Stimulated activated CD8-positive, alpha-beta memory T cell treated with anti-CD3 and anti-CD28 coated beads, Interleukin-15, amount 100 ng/mL, for 1 hour (primary cell): ENCODE measurements at places on chromosomes 16 and 17.
A peak's percentile ranks its signal among the peaks of the same experiment; 100 is the strongest.

GRCh38 chr16:56121156-56121500, 70.2 kb upstream of the GNAO1 start:
- no peak for DNase-seq

DNA sequence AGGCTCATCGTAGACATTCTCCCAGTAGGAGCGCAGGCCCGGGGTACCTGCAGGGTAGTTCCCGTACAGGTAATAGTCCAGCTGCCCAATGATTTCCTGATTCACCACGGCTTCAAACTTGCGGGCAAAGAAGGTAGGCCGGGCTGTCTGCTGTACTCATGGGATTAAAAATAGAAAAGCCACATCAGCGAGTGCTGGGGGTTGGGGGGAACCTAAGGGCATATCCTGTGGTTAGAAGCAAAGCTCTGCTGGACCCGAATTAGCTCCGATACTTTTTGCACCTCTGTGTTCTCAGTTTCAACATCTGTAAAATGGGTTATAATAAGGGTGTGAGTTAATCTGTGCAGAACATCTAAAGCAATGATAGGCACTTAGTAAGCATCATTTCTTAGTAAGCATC, 336.2 kb downstream of the XYLT1 start:
- DNase-seq, result no peak

- no peak for DNase-seq
Observed at GRCh38 chr16:600781-601180, 10.9 kb downstream of the RAB40C start.

DNA sequence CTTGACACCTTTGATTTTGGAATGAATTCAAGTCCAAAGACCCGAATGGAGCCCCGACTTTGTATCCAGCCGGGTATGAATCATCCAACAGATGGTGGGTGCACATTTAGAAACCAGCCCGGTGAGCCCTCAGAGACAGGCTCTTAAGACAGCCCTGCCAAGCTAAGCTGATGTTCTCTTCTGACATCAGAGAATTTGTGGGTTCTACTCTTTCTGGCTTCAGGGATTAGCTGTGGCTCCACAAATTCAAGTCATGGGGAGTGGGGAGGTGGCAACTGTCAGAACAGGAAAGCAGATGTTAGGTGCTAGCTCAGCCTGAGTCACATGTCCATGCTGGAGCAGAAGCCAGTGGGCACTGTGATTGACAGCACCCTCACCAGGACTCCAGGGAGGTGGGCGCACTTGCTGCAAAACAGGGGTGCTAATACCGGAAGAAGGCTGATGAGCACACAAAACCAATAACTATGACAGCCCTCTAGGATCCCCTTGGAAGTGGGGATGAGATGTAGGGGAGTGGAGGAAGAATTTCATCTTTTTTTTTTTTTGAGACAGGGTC, 31.4 kb upstream of the XYLT2 start:
- no peak for DNase-seq

- no peak for DNase-seq
Observed at GRCh38 chr17:48470388-48471034, 40.5 kb upstream of the SKAP1 start.

DNA sequence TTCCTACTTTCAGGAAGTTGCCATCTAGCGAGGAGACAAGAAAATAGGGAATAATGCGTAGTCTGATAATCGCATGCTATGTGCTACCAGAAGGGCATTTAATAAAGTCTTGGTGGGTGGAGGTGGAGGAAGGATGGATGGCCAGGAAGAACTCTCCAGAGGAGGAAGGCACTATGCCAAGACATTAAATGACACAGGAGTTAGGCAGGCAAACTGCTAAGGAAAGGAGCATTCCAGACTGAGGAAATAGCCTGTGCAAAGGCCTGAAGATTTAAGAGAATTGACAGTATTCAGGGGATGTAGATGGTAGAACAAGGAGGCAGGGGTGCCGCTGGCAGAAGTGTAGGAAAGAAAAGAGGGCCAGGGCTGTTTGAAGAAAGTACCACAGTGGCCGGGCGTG, 19.3 kb upstream of the ARHGAP44 start:
- no peak for DNase-seq

DNA sequence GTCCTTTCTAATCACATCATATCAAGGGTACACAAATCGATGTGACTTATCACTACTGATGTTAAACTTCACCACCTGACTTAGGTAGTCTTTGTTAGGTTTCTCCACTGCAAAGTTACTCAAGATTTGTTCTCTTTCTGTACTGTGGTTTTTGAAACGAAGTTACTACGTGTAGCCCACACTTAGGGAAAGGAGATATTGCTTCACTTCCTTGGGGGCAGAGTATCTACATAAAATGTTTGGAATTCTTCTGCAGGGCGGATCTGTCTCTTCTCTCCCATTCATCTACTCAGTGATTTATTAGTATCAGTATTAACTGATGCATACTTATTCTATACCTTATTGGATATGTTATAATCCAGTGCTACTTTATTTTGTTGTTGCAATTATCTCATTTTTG, 403.6 kb upstream of the MON1B start:
- DNase-seq, result no peak

GRCh38 chr16:49183911-49184310, 97.7 kb downstream of the CBLN1 start:
- no peak for DNase-seq

- DNase-seq, result no peak
Observed at GRCh38 chr16:59385491-59385890, 651.4 kb upstream of the GOT2 start.

GRCh38 chr16:10480151-10480550, 94.3 kb downstream of the ATF7IP2 start:
- DNase-seq, result no peak

DNA sequence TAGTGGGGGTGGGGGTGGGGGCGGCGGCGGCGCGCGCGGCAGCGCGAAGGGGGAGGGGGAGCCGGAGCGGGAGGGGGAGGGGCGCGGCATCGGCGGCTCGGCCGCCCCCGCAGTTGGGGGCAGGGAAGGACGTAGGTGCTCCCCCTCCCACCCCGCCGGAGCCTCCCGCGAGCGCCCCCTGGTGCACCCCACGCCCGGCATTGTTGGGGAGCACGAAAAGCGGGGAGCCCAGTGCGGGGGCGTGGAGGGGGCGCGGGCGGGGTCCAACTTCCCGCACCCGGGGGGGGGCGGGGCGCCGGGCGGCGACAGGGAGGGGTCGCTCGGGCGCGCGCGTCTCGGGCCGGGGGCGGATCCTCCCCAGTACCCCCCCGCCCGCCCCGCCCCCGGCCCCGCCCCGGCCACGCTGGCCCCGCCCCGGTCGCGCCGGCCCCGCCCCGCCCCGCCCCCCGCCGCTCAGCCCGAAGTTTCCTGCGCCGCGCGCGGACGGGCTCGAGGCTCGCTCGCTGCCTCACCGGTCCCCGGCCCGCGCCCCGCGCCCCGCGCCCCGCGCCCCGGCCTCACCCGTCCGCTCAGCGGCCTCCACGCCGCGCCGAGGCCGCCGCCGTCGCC, at the start of gene CACNA1H:
Gene CACNA1H (plus strand): TSS at position 456 of the 609 bp plus-strand sequence. CDS start 632 bp downstream, outside the sequence.
- DNase-seq, result peak; percentile 19

DNA sequence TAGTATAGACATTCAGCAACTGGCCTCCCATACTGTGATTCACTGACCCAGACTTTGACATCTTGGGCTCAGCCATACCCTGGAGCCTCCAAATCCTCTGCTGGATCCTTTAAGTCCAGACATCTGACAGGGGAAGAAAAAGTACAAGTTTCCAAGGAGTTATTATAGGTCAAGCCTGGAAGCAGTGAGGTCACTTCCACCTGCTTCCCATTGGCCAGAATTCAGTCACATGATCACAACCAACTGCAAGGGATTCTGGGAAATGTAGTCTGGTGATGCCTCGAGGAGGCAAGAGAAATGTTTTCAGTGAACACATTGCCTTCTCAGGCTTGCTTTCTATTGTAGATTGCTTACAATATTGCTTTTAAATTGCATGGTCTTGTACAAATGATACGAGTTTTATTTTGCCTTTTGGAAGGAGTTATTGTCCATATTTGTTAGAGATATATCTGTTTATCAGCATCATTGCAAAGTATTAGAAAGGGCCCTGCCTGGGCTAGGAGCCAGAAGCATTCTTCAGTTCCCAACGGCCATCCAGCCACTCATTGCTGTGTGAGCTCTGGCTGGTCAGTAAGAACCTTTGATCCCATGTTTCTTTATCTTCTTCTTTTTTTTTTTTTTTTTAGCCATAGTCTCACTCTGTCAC, 696.9 kb downstream of the WWOX start:
- DNase-seq, result no peak

DNA sequence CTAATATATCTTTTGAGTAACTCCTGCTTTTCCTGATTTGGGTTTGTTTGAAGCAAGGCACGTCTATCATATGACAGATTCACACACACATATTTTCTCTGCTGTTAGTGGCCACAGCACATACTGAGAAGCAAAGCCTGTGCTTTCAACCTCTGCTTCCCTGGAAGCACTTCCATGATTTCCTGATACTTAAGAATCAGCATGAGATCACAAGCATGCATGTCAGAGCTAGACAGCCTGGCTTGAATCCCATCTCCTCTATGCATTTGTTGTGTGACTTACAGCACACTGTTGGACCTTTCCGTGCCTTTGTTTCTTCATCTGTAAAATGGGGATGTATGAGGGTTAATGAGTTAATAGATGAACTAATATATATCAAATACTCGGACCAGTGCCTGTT, 151.1 kb upstream of the NOL11 start:
- DNase-seq, result no peak

- no peak for DNase-seq
Observed at GRCh38 chr17:4816826-4817225, 9.9 kb downstream of the PLD2 start.

DNA sequence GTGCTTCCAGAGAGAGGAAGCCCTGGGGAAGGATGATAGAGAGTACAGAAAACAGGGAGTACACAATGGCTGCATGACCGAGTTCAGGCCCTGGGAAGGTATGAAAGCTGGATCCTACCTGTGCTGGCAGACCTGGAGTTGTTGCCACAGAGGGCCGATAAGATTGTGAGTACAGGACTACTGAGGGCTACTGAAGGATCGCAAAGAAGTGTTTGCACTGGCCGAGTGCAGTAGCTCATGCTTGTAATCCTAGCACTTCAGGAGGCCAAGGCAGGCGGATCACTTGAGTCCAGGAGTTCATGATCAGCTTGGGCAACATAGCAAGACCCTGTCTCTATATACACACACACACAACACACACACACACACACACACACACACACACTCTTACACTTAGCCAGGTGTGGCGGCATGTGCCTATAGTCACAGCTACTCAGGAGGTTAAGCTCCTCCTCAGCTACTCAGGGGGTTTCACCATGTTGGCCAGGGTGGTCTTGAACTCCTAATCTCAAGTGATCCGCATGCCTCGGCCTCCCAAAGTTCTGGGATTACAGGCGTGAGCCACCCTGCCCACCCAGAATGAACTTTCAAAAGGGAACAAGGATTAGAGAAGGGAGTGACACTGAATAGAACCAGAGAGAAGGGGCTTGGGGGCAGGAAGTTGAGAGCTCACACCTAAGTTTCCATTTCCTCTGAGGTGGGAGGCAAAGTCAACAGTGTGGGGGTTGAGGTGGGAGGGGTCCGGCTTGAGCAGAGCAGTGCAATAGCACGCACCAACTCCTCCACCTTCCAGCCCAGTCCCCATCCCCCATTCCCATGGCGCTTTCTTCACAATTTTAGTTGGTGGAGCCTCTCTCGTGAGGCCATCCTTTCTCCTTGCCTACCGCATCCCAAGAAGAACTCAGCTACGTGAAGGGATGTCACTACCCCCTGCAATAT, 7.5 kb downstream of the SCIMP start:
- peak; percentile 13 for DNase-seq

DNA sequence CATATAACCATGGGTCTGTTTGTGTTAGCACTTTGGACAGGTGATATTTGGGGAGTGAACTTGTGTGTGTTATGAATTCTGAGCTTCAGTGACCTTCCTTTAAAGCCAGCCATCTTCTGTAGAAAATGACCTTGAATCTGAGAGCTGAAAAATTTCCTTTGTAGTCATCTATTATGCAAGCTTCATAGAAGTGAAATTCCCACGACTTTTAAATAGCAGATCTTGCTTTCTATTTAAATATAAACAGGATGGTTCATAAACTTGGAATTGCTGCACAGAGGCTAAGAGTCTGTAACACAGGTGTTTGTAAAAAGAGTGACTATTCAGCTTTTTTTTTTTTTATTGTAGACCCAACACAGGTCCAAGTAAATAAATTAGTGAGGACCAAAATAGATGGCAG, 85.5 kb downstream of the MARCHF10 start:
- DNase-seq, result no peak

GRCh38 chr16:17433577-17434451, 36.9 kb downstream of the XYLT1 start:
- no peak for DNase-seq

DNA sequence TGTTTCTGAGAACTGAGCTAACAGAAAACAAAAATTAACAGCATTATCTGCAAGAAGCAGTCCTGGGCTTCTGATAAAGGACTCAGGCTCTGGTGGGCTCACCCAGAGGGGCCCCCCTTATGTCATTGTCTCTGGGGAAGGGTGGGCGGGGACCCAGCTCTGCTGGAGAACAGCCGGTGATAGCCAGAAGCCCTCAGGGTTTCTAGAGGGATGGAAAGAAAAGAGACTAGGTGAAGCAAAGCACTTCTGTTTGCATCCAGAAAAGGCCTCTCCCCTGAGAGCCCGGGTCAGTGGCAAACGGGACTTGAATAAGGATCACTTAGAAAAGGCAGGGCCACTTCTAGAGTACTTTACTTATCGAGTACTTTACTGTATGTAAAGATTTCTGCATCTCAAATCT, 7.0 kb upstream of the CDC42EP4 start:
- no peak for DNase-seq

DNA sequence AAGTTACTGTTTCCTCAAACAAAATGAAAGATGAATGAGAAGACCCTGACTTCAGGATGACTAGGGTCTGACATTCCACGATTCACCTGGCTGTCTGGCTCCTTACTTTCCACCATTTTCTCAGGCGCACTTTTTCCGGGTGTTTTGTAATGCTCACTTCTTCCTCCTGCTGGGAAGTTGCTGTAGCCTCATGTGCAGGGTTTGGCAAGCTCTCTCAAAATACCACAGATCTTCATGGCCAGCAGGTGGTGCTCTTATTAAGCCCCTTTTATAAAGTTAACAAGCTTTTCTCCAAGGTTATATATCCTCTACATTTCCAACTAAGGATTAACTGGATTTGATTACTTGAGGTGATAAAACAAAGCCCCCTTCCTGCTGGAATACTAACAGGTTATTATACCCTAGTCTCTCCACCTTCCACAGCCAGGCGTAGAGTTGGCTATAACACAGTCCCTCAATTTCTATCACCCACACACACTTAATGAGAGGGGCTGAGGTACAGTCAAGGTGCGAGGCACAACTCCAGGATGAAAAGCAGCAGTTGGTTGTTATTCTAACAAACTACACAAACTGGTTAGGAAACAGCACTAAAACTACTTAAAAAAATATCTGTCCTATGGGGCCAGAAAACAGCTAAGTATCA, 45.4 kb downstream of the STH start:
- DNase-seq, result peak; percentile 17
